ENCODE measurements at places on chromosomes 1 and 21.

DNA sequence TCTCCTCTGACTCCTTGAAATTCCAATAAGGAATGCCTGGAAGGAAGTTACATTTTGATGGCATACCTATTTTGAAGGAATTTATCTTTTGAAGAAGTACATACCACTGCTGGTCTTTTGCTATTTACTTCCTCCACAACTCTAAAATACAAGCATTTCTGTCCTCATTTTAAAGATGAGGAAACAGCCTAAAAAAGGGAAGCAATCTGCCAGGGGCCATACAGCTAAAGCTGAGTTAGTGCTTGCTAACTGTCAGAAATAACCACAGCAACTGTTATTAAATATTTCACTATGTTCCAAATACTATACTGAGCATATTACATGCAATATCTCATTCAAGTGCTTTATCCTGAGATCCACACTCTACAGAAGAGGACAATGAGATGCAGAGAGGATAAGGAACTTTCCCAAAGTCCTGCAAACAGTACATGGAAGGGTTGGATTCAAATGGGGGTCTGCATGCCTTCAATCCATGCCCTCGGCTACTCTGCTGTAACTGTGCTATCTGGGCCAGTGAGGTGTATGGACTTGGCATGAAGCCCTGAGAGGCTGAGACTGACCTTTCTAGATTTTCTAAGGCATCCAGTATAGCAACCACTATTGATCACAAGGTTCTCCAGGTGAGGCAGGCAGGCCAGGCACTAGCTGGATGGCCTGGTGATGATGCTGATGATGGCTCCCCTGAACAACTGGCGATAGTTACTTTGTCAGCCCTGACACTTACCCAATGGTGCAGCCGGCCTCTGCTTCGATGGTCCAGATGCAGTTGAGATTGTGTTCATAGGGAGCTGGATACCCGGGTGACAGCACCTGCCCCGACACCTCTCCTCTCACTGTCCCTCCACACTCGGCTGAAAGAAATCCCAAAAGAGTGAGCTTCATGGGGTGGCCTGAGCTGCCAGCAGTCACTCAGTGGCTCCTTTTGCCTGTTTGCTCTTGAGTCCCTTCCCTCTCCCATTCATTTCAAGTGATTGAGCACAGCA, 171.4 kb upstream of the HMGB4 start:
- no peak for DNase-seq

DNA sequence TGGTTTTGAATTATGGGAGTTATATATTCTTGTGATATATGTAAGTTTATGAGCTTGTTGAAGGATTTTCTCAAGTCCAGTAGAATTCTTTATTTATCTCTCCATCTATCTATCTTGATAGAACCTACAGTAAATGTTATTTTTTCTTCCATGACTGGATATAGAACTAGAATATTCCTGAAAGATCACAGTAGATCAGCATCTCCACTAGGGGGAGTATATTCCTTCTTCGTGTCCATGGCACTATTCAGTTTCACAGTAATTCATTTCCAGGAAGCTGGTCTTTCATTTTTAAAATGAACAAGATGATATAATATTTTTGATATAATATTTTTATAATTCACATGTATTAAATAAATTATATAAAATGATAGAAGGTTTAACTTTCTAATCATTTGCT, 18.8 kb downstream of the TMPRSS15 start:
- no peak for DNase-seq

DNA sequence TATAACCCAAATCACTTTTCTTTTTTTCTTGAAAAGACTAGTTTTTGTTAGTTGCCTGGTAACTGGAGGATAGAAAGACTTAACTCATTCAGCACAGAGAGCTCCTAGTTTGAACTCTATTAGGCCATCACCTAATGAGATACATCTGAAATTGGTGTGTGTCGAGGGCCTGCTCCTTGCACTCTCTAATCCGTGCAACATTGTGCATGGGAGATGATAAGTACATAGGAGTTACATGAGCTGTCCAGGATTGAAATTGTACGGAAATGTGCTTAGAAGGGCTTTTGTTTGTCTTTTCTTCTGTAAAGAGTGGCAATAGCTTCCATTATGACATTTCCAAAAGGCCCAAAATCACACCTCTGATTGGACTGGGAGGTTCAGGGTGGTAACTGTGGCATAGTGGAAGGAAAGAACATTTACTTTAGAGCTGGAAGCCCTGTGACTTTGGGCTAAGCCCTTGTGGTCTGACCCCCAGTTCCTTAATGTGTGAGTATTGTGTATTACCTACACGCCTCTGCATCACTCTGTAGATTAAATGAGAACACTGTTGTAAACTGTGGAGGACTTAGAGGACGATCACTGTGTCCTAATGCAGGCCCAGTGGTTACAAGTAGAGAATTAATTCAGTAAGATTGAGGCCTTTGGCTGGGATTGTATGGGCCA, 71.2 kb downstream of the FGGY start:
- no peak for DNase-seq

GRCh38 chr1:53765657-53766056, 26.7 kb upstream of the GLIS1 start:
- DNase-seq: no peak

DNA sequence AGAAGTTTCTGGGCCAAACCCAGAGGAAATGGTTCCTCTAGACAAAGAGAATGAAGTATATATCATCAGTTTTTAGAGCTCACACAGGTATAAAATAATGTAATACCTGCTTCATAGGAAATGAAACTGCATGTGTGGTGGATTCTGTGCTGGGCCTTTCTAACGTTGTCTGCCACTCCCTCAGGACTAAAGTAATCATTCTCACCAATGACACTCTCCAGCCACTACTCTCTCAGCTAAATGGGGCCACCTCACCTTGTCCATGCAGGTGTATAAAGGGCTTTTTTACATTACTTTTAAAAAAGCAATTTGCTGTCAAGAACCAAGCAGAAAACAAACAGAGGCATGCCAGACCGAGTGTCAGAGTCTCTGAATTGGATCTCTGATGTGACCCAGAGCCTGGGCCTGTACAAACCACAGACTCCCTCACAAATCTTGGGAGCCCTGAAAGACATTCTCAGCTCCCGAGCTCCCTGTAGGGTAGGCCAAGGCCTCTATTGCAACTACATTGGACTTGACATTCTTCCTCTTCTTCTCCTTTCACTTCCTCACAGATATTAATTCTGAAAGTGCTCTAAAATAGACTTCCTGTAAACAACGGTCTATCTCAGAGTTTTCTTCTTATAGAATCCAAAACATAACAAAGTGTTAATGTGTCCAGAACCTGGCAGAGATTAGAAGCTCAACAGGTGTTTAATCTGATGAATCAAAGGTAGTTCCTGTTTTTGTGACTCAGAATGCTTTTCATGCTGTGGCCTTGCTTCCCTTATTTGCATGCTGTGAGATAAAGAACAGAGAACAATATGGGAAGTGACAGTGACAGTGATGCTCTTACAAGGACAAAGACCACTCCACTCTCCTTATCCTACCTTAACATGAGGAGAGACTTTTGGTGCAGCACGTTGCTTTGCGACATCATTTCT, 8.6 kb downstream of the AIM2 start:
- DNase-seq: no peak

DNA sequence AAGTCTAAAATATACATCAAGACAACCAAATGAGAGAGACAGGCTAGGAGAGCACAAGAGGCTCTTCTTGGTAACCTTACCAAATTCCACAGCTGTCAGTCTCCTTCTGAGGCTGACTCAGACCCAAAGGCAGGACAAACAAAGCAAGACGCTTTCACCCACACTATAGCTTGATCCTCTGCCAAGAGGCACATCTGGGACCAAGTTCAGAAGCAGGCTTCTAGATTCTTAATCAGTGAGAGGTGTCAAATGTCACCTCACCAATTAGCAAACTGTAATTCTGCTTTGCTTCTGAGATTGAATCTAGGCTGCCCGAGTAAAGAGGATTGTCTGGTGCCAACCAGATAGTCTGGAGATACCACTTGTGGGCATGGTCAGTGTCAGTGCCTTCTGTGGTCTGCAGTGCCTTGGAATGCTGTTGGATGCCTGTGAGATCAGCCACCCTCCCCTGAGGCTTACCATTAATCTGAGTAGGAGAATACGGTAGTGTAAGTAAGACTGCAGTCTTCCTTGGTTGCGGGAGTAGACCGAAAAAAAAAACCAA, 151.0 kb downstream of the FMN2 start:
- no peak for DNase-seq

DNA sequence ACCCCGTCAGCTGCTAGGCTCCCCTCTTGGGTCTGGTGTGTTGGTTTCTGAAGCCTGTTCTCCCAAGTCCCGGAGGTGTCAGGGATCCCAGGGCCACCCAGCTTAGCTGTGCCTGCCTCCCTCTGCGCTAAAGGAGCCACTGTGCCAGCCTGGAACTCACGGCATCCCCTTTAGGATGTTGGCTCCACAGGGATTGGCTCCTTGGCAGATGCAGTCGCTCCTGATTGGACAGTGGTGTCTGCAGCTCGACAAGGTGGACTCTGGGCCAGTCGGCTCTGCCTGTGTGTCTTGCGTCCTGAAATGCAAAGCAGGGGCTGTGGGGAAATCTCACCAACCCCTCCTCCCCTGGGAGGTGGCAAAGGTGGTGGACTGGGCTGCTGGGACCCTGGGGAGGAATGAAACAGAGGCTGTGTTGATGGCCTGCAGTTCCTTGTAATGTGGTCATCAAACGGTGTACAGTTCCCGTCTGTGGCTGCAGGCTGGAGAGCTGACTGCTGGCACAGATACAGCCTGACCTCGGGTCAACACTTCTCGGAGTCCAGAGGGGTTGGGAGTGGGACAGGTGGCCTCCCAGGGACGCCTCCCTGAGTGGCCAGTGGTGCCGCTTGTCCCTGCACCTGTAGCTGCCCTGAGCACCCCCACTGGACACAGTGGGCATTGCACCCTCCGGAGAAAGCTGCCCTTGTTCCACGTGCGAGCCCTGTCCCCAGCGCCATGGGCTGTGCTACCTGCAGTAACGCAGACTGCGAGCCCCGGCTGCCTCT, 11.5 kb upstream of the KCNAB2 start:
- DNase-seq: no peak

GRCh38 chr1:16073490-16074119, at the start of gene FAM131C:
TSS of gene FAM131C (minus strand) at chr1:16073651. CDS start at chr1:16073442, 209 bp downstream.
- no peak for DNase-seq

DNA sequence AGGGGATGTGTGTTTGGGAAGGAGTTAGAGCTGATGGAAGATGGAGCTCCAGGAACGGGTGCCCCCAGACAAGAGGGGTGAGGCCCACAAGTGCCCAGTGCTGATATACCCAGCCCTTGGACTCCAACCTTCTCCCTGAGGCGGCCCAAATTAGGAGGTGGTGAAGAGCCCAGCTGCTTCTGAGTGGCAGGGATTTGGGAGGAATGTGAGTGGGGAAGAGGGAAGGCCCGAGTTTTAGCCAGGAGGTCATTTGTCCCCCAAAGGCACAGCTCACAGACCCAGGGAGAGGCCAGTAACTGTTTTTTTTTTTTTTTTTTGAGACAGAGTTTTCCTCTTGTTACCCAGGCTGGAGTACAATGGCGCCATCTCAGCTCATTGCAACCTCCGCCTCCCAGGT, 1.2 kb upstream of the PADI2 start:
- DNase-seq: no peak

DNA sequence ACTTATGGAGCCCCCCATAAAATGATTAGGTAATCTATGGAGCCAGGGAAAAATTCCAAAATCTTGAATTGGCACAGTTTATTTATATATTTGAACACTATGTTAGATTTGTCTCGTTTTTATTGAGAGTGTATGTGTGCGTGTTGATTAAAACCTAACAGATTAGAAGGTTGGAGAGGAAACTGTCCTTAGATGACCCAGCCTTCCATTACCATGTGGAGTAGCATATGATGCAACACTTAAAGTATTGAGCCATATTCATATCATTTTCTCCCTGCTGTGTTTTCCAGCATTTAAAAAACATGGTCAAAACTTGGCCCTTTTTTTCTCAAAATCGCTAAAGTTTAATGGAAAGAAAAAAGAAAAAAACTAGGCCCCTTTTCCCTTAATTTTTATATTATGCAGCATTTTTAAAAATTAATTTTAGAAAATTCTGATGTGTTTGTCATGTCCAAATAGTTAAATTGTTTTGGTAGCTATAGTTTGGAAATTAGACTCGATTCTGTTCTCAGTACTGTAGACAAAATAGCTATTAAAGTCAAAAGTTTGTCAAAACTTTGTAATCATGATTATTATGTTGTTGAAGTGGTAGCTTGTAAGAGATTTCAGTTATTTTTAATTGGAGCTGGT, 2.3 kb downstream of the LRRC8D start:
- DNase-seq: no peak

Data from left renal pelvis (tissue), 4 donors.